ENCODE measurements at places on chromosomes 12 and 14.

DNA sequence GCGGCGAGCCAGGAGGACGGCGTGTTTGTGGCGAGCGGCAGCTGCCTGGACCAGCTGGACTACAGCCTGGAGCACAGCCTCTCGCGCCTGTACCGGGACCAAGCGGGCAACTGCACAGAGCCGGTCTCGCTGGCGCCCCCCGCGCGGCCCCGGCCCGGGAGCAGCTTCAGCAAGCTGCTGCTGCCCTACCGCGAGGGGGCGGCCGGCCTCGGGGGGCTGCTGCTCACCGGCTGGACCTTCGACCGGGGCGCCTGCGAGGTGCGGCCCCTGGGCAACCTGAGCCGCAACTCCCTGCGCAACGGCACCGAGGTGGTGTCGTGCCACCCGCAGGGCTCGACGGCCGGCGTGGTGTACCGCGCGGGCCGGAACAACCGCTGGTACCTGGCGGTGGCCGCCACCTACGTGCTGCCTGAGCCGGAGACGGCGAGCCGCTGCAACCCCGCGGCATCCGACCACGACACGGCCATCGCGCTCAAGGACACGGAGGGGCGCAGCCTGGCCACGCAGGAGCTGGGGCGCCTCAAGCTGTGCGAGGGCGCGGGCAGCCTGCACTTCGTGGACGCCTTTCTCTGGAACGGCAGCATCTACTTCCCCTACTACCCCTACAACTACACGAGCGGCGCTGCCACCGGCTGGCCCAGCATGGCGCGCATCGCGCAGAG lies 873 bp downstream of the PLXNC1 start:
- peak; percentile 77 for DNase-seq

- DNase-seq, result no peak
These were observed 100.5 kb downstream of the PPM1H start for GRCh38 chr12:62834406-62834805.

DNA sequence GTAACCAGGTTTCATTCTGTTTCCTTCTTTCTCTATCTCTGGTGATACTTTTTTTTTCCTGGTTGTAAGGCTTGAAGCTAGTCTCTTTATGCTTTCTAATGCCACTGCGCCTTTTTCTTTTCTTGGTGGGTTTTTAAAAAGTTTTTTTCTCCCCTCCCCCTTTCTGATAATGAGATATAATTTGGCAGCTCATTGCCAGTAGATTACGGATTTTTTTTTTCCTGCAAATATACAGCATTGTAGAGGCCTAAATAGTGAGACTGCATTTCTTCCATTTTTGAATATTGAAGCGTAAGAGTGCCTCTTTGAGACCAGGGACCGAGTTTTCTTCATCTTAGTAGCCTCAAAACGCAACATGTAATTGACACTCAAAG lies 1.1 kb downstream of the PAPOLA start:
- DNase-seq, result no peak

- no peak for DNase-seq
These were observed 313.5 kb upstream of the RGS6 start for GRCh38 chr14:71618716-71619115.

GRCh38 chr14:32820181-32820580 lies 118.5 kb upstream of the NPAS3 start:
- DNase-seq, result no peak

DNA sequence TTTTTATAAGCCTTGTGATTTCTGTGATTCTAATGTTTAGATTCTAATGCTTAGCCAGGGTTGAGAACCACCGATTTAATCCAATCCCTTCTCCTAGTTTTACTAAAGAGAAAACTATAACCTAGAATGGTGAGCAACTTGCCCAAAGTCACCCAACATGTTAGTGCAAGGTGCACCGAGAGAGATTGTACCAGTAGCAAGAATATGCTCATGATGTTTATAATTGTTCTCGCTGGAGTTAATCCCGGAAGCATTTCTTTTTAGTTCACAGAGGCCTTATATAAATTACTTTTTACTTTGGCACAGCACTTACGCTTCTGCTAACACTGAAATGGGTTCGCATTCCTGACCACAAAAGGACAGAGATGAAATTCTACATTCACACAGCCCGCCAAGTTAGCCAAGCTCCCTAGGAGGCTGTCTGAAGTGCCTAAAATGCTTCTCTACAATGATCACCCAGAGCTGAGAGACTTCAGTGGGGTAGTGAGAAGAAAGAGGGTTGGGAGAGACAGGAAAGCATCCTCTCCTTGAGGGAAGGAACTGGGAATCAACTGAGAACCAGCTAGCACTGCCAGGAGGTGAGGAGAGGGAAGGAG lies 579 bp upstream of the BLOC1S1 start:
- no peak for DNase-seq

DNA sequence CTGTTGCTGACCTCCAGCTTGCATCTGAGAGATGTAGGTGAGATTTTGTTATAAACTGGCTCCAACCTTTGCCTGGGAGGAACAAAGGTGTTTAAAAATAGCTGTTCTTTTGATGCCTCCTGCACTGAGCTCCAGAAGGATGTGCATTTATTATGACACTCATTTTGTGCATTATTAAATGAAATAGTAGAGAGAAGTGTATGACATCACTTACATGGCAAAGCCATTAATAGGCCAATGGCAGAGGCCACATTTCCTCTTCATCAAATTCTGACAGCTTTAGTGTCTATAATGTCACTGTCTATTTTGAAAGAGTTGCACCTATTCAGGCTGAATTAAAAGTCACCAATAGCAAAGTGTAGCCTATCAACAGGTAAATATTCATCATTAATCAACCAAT lies 564.6 kb downstream of the FLRT2 start:
- no peak for DNase-seq

DNA sequence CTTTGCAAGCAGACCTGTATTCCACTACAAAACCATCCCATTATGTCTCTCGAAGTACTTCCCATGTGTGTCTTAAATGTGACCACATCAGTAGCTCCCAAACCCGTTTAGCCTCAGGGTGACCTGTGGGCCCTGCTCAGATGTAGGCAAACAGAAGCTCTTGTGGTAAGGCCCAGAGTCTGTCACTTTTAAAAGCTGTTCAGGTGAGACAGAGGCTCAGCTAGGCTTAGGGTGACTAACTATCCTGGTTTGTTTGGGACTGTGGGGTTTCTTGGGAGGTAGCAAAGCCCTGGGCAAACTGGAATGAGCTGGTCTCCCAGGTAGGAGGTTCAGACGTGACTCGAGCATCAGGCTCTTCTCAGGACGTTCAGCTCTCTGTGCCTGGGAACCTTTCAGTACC lies 64.5 kb upstream of the VASH1 start:
- no peak for DNase-seq

DNA sequence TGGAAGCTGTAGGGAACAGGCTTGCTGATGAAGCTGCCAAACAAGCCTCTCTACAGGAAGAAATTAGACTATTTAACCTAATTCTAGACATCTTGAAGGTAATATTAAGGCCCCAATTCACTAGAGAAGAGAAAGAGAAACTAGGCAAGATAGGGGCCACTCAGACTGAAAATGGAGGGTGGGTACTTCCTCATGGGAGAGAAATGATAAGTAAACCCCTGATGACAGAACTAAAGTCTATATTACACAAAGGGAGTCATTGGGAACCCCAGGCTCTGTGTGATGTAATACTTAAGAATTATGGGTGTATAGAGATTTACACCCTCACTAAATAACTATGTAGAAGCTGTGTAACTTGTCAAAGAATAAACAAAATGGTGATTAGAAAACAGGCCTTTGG lies 64.3 kb downstream of the APOBEC1 start:
- DNase-seq, result no peak

DNA sequence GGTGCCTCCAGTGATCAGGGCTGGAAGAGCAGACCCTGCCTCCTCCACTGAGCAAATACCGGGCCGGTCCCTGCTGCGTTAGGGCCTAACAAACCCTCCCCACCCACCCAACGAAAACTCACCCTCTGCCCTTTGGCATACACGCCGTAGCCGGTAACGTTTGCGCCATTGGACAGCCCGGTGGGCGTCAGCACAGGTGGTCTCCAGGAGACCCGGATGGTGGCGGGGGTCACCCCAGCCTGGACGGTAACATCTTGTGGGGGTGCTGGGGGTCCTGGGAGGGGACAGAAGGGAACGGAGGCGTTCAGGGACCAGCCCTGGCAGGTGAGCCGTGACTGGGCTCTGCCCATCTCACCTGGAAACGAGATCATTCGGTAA lies 100.5 kb downstream of the PIWIL1 start:
- no peak for DNase-seq

- DNase-seq, result no peak
These were observed 23.9 kb downstream of the KRT76 start for GRCh38 chr12:52753283-52753682.

GRCh38 chr14:97290065-97290464 lies 492.9 kb downstream of the VRK1 start:
- DNase-seq, result no peak

DNA sequence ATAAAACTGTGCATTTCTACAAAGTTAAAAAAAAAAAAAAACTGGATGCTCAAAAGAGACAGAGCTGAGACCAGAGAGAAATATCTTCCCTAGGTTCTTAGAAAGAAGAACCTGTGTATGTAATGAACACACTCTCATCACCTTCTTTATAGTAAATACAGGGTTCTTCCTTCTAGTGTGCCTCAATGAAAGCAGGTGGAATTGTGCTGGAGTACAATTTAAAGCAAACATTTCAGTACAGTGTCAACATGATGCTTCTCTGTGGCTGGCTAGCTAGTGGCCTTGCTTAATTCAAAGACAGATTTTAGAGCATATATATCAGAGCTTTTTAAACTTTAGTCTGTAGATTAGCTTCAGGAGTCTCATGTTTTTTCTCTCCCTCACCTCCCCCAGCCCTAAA lies 249.8 kb upstream of the ARHGAP5 start:
- no peak for DNase-seq

DNA sequence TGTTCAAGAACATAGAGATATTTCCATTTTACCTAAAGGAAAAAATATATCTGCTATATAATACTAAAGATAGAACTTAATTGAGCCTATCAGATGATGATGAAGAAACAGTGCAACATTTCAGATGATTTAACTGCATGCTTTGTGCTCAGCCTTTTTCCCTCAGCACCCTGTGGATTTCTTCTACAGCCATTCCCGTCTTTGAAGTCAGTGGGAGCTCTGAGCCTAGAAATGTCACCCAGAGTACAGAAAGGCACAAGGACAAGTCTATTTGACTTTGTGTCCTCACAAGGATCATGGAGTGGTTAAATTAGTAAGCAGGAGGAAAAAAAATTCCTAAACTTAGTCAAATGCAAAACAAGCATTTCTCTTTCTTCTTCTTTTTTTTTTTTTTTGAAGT lies 994.0 kb upstream of the FLRT2 start:
- DNase-seq, result no peak

- no peak for DNase-seq
These were observed 1.3 kb downstream of the FAM222A start for GRCh38 chr12:109714913-109715244.

GRCh38 chr14:70810621-70811020 lies 1.3 kb upstream of the MAP3K9 start:
- no peak for DNase-seq

GRCh38 chr12:90773491-90773890 lies 181.5 kb downstream of the CCER1 start:
- no peak for DNase-seq

- DNase-seq, result peak; percentile 10
These were observed 823 bp downstream of the ATG2B start for GRCh38 chr14:96362071-96362964.
